Liver (tissue), 10 donors: ENCODE measurements at places on chromosomes 16 and 17. TPM values are rescaled to one million over a fixed set of nuclear protein-coding genes. Genes with fewer than 3 reads are reported as not detected.

- DNase-seq = no peak
Observed at GRCh38 chr17:81052199-81052997, 17.4 kb downstream of the BAIAP2 start.

Gene SLC52A1
- 0.11 TPM for polyA plus RNA-seq

Gene ARHGDIG
- polyA plus RNA-seq = not detected

Gene CLDN7
- 35.0 TPM for polyA plus RNA-seq

DNA sequence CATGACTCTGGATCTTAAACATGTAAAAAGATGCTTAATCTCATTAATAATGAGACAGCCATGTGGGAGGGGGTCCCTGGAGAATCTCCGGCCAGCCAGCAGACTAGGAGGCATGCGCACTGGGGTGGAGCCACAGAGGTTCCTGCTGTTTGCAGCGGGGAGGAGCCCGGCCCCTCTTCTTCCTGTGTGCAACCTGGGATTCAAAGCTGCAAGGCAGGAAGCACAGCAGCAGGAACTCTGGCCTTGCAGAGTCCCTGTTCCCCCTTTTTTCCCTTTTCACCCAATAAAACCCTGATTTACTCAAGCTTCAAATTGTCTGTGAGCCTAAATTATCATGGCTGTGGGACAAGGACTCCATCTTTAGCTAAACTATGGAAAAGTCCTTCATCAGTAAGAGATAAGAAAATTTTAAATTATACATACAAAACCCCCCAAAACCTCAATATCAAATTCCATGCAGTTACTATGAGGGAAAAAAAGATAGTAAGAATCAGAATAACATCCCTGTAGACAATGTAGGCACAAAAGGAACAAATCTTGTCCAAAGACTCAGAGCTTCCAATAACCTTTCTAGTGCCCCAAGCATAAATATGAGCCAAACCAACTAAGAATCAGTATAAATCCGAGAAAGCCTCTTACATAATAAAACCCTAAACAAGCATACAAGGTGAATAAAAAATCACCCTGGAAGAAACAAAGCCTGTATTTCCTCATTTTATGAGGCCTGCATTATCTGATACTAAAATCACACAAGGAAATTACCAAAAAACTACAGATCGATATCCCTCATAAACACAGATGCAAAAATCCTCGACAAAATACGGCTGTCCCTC is 12.1 kb downstream of the CFDP1 start:
- DNase-seq = peak; percentile 53

Gene TRPV3
- polyA plus RNA-seq = 0.38 TPM

- DNase-seq = no peak
Observed at GRCh38 chr16:49021136-49021535, 260.5 kb downstream of the CBLN1 start.

GRCh38 chr17:66627985-66628384 is 206.9 kb upstream of the CACNG5 start:
- no peak for DNase-seq

Gene TEX14
- polyA plus RNA-seq = 0.13 TPM

DNA sequence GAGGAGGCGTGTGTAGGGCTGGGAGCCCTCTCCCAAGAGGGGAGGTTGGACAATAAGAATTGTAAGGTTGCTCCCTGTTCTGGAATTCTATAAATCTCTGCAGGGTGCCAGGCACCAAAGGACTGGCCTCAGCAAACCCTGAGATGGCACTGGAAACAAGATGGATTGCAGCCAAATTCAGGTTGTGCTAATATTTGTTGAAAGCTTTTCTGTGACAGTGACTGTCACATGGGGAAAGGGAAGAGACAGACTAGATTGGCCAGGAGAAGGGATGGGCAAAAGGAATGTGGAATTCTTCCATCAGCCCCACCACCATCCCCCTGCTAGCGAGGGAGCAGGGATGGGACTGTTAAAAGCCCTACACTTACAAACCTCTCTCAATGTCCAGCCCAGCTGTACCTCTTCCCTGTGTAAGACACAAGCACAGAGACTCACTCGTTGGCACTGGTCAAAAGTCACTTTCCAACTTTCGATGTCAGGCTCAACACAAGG is 62.4 kb downstream of the SOX9 start:
- no peak for DNase-seq

- DNase-seq = no peak
Observed at GRCh38 chr17:7081341-7082062, 1.5 kb upstream of the CLEC10A start.

Gene CDYL2
- 3.1 TPM for polyA plus RNA-seq

Gene ABCA6
- polyA plus RNA-seq = 49.5 TPM

Gene ITGAE
- polyA plus RNA-seq = 10.3 TPM

GRCh38 chr17:32124985-32125847 is 17.1 kb upstream of the RHOT1 start:
- DNase-seq = no peak

DNA sequence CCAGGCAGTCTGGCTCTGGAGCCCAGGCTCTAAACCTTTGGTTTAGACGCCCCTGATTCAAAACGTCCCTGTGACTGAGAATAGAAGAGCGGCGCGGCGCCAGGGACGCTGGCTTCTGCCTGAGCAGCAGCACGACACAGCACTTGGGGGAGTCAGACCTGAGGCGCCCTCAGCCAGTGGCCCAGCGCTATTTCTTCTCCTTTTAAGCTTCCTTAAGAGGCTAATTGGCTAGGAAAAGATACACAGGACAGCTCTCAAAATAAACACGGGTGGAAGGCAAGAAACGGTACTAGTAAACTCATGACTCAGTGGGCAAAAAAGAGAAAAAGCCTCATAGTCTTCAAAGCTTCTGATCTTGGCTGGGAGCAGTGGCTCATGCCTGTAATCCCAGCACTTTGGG is 34.9 kb downstream of the GTF3C1 start:
- no peak for DNase-seq

DNA sequence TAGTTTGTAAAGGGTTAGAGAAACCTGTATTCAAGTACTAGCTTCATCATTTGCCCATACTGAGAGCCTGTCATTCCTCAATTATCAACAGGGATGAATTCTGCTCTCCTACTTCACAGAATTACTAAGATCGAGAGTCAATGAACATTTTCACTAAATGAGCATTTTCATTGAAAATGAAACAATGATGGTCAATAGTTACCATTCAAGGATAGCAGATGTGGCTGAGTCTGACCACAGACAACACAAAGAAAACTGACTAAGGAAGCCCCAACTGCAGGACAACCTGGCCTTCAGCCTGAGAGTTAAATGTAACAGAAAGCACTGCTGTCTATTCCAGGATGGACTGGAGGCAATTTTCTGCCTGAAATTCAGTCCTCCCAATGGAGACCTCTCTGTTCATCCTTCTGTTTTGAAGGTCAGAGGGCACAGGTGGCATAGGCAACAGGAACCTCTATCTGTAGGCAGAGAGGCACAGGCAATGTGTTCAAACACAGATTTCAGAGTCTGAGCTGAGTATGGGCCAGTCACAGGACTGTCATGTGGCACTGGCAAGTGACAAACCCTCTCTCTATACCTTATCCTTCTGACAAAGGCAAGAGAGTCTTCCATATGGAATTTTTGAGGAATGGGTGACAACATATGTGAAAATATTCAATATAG is 19.5 kb downstream of the TRAF4 start:
- DNase-seq = no peak

DNA sequence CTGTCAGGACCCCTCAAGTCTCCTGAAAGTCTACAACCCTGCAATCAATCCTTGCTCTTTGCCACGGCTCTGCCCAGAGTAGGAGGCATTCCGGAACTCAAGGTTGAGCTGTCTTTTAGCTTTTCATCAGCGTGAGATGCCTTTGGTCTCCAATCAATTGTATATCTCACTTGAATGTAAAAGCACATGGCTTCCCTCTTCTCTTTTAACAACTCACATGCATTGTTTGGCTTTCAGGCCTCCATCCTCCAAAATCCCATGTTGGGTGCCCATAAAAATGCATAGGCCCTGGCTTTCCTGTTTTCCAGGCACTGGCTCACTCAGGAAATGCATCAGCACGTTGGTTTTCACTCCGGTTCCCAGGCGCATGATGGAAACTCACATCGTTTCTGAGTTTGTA is 64.0 kb upstream of the FOXF1 start:
- no peak for DNase-seq

DNA sequence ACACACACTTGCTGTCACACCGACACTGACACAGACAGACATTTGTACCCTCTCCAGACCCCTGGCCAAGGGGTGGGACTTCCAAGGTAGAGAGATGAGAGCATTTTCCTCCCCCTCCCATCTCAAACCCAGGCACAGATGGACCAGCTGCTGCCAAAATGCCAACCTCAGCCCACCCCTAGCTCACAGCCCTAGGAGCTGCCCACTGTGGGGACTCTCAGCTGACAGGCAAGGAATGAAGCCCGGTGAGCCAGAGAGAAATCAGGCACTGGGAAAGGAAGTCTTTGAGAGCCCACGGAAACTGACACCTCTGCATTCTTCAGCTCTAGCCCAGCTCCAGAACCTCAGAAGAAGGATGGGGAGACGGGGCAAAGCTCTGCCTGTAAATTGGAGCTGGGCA is 2.8 kb downstream of the ETV4 start:
- no peak for DNase-seq

DNA sequence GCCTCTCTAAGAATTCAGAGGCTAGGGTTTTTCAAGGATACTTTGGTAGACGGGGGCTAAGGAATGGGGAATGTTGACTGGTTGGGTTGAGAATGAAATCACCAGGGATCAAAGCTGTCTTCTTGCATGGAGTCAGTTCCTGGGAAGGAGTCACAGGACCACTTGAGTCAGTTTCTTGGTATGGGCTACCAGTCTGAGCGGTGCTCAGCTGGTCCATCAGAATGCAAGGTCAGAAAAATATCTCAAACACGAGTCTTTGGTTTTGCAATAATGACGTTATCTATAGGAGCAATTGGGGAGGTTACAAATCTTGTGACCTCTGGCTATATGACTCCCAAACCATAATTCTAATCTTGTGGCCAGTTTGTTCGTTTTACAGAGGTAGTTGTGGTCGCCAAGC is 18.4 kb downstream of the CHD9NB start:
- no peak for DNase-seq

GRCh38 chr16:58205276-58206036 is 7.5 kb upstream of the CSNK2A2 start:
- no peak for DNase-seq

Gene MYL4
- polyA plus RNA-seq = 0.19 TPM

GRCh38 chr16:503150-504071 is 24.1 kb upstream of the CAPN15 start:
- no peak for DNase-seq

DNA sequence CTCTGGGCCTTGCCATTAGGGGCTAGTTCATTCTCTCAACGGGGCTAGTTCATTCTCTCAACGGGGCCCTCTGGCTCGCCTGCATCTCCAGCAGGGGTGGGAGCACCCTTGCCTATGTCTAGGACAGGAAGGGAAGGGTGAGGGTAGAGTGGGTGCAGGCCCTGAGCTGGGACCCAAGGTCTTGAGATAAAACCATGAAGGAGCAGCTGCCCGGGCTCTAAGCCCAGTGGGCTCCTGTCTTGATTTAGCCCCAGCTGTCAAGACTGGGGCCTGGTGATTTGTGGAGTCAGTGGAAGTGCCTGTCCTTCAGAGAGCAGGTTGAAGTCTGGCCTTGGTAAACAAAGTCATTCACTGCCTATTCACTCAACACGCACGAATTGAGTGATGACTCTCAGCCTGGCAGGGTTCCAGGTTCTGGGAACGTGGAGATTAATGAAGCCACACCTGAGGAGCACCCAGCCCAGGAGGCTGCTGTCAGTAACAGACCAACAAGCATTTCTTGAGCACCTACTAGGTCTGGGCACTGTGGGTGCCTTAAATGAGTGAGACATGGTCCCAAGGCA is 35.4 kb downstream of the WNT3 start:
- DNase-seq = no peak

Gene NUPR1
- polyA plus RNA-seq = 305 TPM

DNA sequence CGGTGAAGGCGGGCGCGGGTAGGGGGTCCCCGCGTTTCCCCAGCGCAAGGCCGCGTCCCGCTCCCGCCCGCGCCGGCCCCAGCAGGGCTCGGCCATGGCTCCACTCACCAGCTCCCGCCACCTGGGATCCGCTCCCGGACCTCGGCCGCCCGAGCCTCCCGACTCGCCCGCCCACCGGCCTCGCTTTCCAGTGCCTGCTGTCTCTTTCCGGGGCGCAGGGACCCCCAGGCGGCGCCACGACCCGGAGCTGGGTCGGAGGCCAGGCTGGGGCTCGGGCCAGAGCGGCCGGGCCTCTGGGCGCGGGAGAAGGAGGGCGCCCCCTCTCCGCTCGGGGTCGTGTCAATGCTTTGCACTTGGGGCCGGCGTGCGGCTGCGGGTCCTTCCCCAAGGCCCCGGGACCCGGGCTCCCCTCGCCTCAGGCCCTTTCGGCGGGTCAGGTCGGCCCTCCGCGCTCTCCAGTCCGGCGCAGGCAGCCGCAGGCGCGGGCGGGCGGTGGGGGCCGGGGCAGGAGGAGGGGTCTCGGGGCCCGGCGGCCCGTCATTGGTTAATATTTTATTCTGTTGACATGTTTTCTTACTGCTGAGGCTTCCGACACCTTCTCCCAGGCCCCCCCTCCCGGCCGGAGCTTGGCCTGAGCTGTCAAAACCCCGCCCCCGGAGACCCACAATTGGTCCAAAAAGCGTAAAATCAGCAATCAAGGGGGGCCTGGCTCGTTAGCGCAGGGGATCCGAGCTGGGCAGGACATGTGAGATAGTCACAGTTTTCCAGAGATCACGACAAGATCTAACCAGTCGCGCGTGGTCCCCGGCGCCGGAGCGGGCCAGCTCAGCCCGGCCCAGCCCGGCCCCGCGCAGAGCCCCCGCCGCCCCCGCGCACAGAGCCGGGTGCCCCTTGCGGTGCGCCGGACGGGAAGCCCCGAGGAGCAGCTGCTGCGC is at the start of gene TBX2:
TBX2 (plus strand) TSS at position 713 of the 935 bp plus-strand sequence. CDS start 334 bp downstream, outside the sequence.
- peak; percentile 52 for DNase-seq

- DNase-seq = no peak
Observed at GRCh38 chr16:22240023-22240710, 34.1 kb downstream of the EEF2K start.

DNA sequence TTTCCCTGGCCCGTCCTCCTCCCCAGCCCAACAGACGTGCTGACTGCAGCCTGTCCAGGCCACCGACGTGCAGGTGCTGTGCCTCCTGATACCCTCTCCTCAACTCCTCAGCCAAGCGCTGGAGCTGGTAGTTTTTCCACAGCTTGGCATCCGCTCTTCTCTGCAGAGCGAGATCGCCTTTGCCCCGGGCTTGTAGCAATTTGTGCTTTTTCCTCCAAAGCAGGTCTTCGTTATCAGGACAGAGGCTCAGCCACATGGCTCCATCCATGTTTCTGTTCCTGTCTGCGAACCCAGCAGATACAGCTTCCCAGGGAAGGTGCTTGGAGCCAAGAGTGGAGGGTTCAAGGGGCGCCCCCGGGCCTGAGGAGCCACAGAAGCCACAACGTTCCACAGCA is 10.9 kb downstream of the CEP295NL start:
- no peak for DNase-seq

GRCh38 chr17:7589891-7590691 is at the start of gene SOX15:
Gene SOX15, minus strand, starts transcription at chr17:7590094. Its CDS starts 418 bp downstream, at chr17:7589676.
- DNase-seq = no peak

DNA sequence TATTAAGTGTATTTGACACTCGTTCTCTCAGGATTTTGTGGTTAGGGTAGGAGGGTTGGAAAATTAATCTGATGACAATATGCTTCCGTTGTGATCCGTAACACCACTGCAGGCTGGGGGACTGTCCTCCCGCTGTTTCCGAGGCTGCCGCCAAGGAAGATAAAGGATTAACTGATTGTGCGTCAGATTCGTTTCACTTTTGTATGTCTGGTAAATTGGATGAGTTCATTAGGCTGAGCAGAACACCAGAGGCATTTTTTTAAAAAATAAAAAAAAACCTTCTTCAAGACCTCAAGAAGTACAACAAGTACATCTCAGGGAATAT is 486.7 kb upstream of the SALL1 start:
- DNase-seq = no peak
